GM04504 (cell line): ENCODE measurements at places on chromosomes 2 and 18.

GRCh38 chr2:71583876-71584275, 130.5 kb downstream of the DYSF start:
- no peak for DNase-seq

- peak; percentile 0 for DNase-seq
These were observed 199.9 kb downstream of the ACTR3 start for GRCh38 chr2:114089636-114090319.

- no peak for DNase-seq
These were observed 474.9 kb downstream of the EIPR1 start for GRCh38 chr2:2902547-2903281.

- DNase-seq = no peak
These were observed 210.5 kb downstream of the BCL2 start for GRCh38 chr18:63109022-63109421.

- no peak for DNase-seq
These were observed 44.3 kb upstream of the REL start for GRCh38 chr2:60837123-60837522.

- DNase-seq = no peak
These were observed 225.1 kb upstream of the LRRTM1 start for GRCh38 chr2:80529466-80530165.

- no peak for DNase-seq
These were observed 119.2 kb downstream of the PRKRA start for GRCh38 chr2:178331474-178332432.

DNA sequence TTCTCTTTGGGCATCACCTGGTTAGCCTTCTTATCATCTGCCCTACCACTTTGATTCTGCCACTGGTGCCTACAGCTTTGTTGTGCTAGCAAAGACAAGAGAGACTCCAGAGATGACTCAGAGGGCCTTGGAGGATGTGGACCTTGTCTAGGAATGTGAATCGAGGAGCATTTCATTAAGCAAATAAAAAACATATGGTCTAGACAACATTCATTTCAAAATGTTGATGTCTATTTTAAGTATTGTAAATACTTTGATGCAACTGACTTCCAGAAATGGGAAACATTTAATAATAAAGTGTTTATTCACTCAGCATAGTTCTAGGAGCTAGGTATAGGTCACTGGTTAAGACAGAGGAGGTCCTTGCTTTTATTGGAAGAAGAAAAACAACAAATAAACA, 195.5 kb downstream of the CDCA7 start:
- DNase-seq = peak; percentile 73

DNA sequence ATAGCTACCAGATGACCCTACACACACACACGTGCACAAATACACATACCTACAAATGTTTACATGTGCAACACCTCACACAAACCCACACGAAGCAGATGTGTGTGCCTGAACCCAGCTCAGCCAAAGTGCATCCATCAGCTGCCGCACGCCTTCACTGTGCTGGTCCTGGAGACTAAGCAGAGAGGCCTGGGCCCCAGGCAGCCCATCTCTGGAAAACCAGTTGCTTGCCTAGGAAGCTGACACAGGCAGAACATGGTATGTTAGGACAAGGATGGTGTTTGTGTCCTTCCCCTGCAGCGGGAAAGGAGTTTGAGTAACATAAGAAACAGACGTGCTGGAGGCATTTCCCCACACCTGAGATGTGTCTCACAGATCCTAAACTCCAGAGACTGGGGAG, 86.7 kb downstream of the SEPTIN10 start:
- no peak for DNase-seq

GRCh38 chr2:162967147-162967546, 128.6 kb upstream of the KCNH7 start:
- no peak for DNase-seq

DNA sequence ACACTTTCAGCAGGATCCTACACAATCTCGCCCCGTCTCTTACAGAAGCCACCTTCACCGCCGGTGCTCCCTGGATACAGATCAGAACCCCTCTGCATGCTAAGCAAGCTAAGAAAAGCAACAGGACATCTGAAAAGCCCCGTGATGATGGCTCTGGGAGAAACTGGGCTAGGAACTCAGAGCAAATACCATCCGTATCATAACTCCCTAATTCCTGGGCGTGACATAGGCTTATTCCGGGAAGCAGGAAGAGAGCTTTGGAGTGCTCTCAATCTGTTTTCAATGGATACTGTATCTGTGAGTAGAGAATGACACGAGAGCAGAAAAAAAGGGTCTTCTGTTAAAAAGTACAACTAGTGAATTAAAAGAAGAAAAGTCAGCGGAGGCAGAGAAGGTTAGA, 121.6 kb downstream of the SPP2 start:
- DNase-seq = no peak

GRCh38 chr2:50006327-50006726, 852.0 kb upstream of the FSHR start:
- DNase-seq = no peak

DNA sequence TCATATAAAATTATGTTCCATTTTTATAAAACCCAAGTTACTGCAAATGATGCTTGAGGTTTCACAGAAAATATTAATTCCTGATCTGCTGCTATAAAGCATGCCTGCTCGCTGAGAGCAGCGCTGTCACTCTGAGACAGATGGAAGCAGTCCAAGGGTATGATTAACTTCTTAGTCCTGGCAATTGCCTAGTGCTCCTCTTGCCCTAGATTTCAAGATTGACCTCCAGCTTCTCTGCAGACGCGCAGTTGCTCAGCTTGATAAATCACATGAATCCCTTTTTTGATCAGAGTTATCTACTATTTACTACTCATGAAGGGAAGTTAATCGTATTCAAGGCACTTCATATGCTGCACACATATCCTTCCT, 154.6 kb upstream of the REV1 start:
- DNase-seq = no peak

- DNase-seq = no peak
These were observed 20.2 kb upstream of the ERMN start for GRCh38 chr2:157345647-157346389.

- peak; percentile 78 for DNase-seq
These were observed 115.7 kb upstream of the LRATD1 start for GRCh38 chr2:14516844-14517243.

GRCh38 chr2:160701822-160702221, 208.2 kb upstream of the RBMS1 start:
- no peak for DNase-seq

GRCh38 chr2:234425639-234426603, 71.0 kb downstream of the ARL4C start:
- no peak for DNase-seq

- no peak for DNase-seq
These were observed 148.8 kb downstream of the HDAC4 start for GRCh38 chr2:239251971-239252370.

GRCh38 chr18:62784966-62785413, 69.6 kb downstream of the PHLPP1 start:
- DNase-seq = no peak

DNA sequence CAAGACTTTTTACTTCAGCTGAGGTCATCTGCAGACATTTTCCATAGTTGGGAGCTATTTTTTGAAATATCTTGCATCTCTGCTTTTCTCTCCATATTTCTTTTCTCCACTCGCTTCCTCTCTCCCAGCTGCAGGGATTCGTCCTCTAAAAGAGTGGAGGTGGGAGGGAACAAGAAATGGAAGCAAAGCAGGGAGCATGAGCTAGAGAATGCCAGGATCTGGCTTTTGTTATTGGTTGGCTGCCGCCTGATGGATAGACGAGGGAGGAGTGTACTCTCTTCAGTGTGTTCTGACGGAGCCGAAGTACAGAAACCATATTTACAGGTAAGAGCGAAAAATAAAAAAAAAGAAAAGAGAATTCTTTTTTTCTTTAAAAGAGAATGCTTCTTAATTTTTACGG, at the start of gene CSRNP3:
Gene CSRNP3, plus strand, starts transcription at position 282 of the 400 bp plus-strand sequence. CDS start 125,368 bp downstream, outside the sequence.
- peak; percentile 44 for DNase-seq

- DNase-seq = no peak
These were observed 92.6 kb downstream of the CMPK2 start for GRCh38 chr2:6773007-6773693.

- DNase-seq = no peak
These were observed 950.7 kb upstream of the PIK3C3 start for GRCh38 chr18:41004324-41004723.

- no peak for DNase-seq
These were observed 135.0 kb upstream of the PIEZO2 start for GRCh38 chr18:11284349-11284748.

- DNase-seq = no peak
These were observed 1.4 kb downstream of the MCM6 start for GRCh38 chr2:135874777-135875365.

GRCh38 chr18:23237524-23238151, 102.4 kb downstream of the CABLES1 start:
- DNase-seq = peak; percentile 39

DNA sequence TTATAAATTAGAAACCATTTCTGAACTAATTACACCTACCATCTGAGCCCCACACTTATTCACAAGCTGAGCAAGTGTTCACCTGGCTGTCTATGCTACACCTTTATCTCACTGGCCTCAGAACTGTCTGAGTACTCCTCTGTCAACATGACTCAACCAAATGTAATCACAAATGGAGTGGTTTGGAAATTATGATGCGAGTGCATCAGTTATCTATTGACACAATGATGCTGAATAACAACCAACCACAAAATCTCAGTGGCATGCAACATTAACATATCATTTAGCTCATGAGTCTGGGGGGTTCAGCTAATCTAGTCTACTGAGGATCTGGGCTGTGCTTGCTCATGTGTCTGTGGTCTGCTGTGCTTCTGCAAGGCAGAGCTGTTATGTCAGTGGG, 184.2 kb upstream of the NXPH2 start:
- DNase-seq = no peak

DNA sequence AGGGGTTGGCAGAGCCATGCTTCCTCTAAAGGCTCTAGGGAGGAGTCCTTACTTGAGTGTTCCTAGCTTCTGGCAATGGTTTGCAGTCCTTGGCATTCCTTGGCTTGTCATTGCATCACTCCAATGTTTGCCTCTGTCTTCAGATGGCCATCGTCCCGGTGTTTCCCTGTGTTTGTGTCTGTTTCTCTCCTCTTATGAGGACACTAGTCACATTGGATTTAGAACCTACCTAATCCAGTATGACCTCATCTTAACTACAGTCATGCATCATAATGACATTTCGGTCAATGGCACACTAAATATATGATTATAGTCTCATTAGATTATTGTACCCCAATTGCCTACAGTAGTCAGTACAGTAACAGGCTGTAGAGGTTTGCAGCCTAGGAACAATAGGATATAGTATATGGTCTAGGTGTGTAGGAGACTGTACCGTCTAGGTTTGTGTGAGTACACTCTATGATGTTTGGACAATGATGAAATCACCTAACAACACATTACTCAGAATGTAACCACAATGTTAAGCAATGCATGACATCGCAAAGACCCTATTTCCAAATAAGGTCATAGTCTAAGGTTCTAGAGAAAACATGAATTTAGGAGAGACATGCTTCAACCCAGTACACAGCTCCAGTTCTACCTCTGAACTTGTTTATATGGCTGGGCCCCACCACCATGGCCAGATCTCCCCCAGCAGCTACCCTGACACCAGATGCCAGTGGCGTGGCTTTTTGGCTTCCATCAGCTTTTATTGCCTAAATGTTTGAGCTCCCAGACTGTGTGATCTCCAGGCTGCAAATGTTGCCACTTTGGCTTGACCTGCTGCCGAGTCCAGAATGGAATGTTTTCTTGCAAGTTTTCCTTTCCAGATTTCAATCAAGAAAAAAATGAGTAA, 22.1 kb downstream of the SRD5A2 start:
- peak; percentile 9 for DNase-seq

- DNase-seq = no peak
These were observed 120.6 kb downstream of the PRKRA start for GRCh38 chr2:178330175-178331017.

- DNase-seq = peak; percentile 39
These were observed 395.8 kb downstream of the LNPK start for GRCh38 chr2:175606010-175606841.

DNA sequence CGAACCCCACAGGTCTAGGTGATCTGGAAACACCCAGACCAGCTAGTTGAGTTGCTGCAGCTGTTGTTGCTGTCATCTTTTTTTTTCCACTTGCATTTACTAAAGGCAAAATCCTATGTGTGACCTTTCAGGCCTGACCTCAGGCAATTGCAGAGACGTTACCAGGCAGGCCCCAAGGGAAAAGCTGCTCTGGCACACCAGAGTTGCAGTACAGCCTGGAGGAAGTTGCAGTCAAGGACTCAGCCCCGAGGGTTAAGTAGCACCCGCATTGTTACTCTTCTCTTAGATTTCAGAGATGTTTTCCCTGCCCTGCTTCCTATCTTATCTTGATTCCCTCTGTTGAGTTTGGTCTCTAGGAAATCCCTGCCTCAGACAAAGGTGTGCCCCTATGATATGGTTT, 45.2 kb upstream of the SMAD2 start:
- DNase-seq = no peak

- DNase-seq = no peak
These were observed 137.7 kb downstream of the EN1 start for GRCh38 chr2:118709786-118710185.

DNA sequence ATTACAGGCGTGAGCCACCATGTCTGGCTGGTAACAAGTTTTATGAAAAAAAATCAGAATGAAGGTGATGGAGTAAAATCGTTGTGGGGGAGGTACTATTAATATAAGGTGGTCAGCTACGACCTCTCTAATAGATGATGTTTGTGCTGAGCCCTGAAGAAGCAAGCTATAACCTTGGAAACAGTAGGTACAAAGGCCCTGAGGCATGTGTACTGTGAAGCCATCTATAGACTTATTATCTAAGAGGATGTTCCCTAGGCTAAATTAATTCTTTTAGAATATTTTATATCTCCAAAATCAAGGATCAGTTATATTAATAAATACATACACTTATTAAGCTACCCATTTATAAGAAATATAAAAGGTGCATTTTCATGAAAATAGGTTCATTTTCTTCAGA, 23.3 kb upstream of the SSB start:
- DNase-seq = no peak

DNA sequence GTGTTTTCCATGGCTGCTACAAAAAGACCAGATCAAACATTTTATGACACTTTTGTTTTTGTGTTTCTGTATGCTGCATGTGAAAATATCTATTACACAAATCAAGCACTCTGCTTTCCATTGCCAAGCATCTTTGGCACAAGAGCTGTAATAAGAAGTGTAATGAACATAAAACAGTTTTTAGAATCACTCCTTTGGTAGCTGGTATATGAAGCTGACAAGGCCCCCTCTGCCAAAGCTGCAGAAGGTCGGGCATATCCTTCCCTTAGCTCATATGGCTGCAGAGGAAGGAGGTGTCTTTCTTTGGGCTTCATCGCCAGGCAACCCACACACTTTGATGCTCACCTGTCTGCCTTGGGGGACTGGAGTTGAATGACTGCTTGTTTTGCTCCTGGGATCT, 175.4 kb downstream of the TMEM247 start:
- DNase-seq = no peak

DNA sequence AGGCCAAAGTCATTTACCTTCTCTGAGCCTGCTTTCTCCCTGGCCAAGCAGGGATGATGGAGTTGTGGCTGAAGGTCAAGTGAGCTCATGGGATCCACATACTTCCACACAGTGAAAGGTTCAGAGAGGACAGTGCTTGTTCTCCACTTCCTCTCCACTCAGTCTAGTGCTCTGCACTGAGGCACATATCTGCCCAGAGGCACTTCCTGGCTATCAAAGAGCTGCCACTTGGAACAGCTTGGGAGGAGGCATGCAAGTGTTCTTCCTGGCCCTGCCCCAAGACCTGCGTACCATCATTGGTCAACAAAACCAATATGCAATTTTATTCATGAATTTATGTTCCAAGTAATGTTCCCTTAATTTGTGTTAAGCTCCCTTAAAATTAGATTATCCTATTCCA, 71.9 kb downstream of the RNF152 start:
- no peak for DNase-seq

- no peak for DNase-seq
These were observed 222.4 kb upstream of the COL3A1 start for GRCh38 chr2:188751816-188752215.
